Activated CD8-positive, alpha-beta memory T cell treated with anti-CD3 and anti-CD28 coated beads, Interleukin-2, amount 50 U/mL, for 4 hours (primary cell): ENCODE measurements at places on chromosomes 7 and 10.

GRCh38 chr10:56258991-56259390 is 102.1 kb downstream of the ZWINT start:
- DNase-seq: no peak

GRCh38 chr10:71040846-71041605 is 152.7 kb upstream of the PCBD1 start:
- no peak for DNase-seq

GRCh38 chr7:45662540-45663166 is 88.5 kb downstream of the ADCY1 start:
- no peak for DNase-seq

DNA sequence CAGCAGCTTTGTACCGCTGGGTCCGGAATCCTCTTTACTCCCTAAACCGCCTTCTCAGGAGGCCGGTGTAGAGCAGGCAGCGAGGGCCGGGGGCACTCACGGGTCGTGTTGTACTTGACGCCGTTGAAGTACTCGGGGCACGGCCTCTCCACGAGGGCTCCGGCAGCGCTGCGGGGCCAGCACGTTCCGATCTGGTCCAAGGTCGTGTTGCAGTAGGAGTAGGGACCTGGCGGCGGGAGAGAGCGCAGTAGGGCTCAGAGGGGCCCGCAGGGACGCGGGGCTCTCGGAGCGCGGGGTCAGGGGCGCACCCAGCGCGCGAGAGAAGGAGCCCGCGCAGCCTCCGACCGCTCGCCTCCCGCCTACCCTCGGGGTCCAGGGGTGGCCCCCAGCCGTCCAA is 443 bp downstream of the CRHR2 start:
- DNase-seq: no peak

- DNase-seq: no peak
Observed at GRCh38 chr10:77501152-77501845, 136.3 kb downstream of the KCNMA1 start.

GRCh38 chr10:83469728-83470331 is 669.5 kb upstream of the GHITM start:
- DNase-seq: no peak

DNA sequence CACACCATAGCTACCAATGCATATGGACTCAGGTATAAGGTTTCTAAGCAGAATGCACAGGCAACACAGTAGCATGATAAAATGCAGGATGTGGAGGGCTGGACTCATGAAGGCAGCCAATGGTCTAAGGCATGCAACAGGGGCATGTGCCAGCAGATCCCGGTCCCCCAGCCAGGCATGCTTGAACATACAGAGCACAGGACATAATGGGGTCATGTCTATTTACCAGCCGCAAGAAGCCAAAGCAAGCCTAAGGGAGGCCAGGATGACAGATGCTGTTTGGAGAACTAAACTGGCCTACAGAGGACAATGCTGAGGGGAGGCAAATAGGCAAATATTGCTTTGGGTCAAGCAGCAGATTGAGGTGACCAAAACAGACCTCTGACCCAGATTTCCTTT is 60.0 kb upstream of the PDLIM1 start:
- DNase-seq: no peak

- no peak for DNase-seq
Observed at GRCh38 chr7:149257146-149257545, 4.8 kb upstream of the ZNF783 start.

DNA sequence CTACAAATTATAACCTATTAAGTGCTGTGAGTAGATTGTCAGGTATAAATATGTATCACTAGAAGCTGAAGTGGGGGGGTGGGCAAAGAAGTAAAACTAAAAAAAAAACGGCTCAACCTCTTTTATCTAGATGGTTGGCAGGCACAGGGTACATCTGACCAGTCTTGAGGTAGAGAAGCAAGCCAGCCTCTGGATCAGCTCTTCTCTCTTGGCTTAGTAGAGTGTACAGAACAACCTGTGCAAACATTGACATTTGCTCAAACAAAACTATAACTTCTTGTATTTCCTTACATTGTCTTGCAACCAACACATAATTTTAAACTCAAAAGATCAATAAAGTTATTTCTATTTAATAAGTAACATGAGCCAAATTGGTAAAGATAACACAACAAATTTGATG is 25.6 kb downstream of the DNA2 start:
- no peak for DNase-seq

- DNase-seq: no peak
Observed at GRCh38 chr7:157560710-157561522, 224.1 kb downstream of the DNAJB6 start.

DNA sequence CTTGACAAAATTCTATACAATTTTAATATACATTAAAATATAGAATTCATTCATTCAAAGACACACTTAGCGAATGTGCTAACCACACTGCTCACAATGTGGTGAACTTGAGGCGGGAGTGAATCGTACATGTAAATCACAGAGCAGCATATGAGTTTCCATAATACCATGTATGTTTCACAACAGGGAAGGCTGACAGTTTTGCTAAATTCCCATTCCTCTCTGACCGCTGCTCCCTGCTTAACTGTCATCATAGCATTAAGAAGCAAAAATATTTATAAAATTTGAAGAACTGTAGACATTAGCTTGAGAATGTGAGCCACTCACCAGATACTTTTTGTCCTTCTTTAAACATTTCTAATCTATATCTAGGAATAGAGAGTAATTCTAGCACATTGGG is 763.3 kb downstream of the MAGI2 start:
- no peak for DNase-seq

GRCh38 chr10:621981-622740 is 67.3 kb downstream of the DIP2C start:
- DNase-seq: no peak

- no peak for DNase-seq
Observed at GRCh38 chr7:110142939-110143526, 947.9 kb upstream of the LRRN3 start.

DNA sequence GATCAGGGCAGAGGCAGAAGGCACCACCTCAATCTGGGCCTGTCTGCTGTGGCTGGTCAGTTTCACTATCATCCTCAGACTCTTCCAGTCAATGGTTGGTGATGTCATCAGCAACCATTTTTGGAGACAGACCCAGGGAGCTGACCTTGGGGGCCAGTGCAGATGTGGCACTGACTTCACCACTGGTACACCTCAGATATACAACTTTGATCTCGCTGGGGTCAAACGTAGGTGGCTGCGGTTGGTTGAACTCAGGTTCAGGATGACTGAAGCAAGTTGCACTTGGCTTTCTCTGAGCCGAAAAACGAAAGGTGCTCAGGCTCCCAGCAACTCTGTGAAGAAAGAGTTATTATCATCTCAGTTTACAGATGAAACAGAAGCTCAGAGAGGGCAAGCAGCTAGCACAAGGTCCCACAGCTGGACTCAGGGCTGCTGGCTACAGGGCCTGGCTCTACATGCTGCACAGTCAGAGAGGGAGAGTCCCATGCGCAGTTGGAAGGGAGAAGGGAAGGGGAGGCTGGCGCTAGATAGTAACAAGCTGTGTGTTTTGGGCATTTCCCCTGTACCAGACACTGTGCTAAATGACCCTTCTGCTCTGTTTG is 27.2 kb downstream of the ANKRD16 start:
- no peak for DNase-seq

DNA sequence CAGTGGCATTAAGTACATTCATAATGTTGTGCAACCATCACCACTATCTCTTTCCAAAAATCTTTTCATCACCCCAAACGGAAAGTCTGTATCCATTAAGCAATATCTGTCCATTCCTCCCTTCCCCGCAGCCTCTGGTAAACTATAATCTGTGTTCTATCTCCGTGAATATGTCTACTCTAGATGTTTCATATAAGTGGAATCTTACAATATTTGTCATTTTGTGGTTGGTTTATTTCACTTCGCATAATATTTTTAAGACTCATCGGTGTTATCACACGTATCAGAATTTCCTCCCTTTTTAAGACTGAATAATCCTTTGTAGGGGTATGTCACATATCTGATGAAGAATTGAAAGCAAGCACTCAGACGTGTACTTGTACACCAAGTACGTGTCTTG is 86.0 kb upstream of the FGFR2 start:
- DNase-seq: no peak

- DNase-seq: no peak
Observed at GRCh38 chr10:8910314-8910713, 855.8 kb downstream of the GATA3 start.

GRCh38 chr7:77877791-77878190 is 79.2 kb downstream of the PHTF2 start:
- no peak for DNase-seq

DNA sequence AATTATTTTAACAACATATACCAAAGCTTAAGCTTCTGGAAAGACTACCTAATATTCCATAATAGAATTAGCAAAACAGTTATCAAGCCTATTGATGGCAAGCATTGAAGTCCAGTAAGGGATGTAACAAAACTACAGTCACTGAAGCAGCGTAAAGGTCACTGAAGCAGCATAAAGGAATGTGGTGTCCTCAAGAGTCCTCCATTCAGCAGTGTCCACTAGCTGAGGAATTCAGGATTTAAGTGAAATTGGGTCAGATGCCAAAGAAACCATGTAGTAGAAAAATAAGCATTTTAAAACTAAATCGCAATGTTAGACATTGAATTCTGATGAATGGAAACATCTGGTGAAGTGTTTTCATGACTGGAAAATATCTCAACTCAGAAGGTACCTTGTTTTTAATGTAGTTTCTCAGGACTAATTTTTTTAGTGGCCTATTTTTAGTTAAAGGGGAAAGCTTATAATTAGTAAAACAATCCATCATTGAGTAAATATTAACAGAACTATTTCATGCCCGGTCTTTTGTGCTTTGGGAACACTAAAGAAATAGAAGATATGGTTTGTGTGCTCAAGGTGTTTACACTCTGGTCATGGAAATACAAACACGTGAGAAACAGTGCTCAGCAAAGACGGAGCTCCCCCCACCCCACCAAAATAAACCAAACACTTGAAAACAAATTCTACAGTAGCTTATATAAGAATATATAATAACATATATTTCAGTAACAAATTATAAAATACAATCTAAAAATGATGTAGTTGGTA is 121.4 kb downstream of the CDK14 start:
- no peak for DNase-seq

DNA sequence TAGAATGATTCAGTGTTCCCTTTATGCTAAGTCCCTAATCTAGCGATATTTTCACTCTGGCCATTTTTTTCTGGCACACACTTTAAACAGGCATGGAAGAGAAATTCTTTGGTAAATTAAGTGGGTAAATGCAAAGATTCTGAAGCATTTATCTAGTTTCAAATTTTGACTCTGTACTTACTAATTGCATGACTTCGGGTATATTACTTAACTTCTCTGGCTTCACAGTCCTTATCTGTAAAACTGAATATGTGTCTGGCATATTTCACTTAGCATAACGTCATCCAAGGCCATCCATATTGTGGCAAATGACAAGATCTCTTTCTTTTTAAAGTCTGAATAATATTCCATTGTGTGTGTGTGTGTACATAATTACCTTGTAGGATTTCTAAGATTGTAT is 114.5 kb downstream of the MBL2 start:
- DNase-seq: no peak

- no peak for DNase-seq
Observed at GRCh38 chr10:54800741-54801421, at the start of gene PCDH15. TSS of gene PCDH15 (minus strand) at chr10:54801231. CDS start at chr10:54664262, 136,969 bp downstream.

- no peak for DNase-seq
Observed at GRCh38 chr7:155725006-155725355, 80.5 kb downstream of the RBM33 start.

DNA sequence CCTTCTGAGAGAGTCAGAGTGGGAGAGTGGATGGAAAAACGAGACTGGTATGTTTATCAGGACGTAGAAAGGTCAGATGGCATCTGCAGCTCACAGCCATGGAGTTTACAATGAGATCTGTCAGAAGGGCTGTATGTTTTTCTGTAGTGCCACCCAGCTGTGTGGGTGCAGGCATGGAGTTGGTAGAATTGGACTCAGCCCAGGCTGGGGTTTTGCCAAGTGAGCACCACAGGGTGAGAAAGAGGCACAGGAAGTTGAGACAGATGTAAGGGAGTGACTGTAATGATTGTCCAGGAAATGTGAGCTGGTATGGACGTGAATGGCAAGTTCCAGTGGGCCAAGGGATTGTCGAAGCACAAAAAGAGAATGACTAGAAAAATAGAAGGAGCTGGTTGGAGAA is 9.1 kb upstream of the ZYX start:
- peak; percentile 59 for DNase-seq

DNA sequence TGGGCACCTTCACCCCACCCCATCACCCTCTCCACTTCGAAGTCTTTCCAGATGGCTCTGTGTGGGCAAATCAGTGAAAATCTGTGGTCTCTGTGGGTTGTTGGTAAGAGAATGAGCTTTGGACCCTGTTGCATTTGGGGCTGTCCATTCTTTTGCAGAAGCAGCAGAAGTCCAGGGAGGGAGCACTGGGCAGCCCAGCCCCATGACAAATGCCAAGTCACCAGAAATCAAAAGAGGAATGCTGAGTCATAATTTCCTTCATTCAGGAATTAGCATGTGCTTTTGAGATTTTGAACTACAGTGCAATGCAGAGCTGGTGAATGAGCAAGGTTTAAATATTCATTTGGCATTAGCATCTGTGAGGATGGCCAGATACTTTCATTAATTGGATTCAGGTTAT is 556.2 kb downstream of the LRMDA start:
- no peak for DNase-seq

GRCh38 chr7:92648067-92648466 is 57.9 kb upstream of the FAM133B start:
- no peak for DNase-seq

GRCh38 chr10:131641898-131642297 is 258.9 kb upstream of the PPP2R2D start:
- DNase-seq: no peak

DNA sequence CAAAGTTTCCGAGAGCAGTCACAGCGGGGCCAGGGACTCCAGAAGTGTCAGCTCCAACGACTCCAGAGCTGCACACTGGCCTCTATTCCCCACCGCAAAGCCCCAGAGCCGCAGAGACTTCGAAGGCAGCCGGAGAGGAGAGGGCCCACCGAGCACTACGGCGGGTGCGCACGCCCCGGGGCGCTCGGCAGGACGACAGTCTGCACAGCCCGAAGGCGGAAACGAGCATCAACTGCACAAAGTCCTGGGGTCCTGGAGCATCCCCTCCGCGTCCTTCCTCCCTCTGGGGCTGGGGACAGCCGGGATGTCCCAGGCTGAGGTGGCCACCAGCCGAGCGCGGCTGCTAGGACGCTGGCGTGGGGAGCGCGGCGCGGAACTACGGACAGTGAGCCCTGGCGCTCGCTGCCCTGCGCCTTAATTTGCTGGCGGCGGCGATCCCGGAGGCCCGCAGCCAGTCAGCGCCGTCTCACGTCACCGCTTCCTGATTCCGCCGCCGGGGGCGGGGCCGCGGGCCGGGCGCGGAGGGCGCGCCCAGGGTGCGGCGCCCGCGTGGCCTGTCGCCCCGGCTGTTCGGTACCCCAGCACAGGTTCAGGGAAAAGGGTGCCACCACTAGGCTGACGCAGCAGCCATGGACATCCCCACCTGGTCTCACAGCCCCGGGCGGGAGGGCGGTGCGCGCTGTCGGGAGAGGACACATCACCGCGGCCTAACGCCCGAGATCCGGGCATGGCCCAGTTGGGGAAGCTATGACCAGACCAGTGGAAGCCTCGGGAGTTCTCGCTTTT is at the start of gene TBX20:
TSS of gene TBX20 (minus strand) at position 391 of the 786 bp plus-strand sequence. CDS start 480 bp downstream, outside the sequence.
- DNase-seq: no peak
